ENCODE measurements at places on chromosomes 2 and 18.

DNA sequence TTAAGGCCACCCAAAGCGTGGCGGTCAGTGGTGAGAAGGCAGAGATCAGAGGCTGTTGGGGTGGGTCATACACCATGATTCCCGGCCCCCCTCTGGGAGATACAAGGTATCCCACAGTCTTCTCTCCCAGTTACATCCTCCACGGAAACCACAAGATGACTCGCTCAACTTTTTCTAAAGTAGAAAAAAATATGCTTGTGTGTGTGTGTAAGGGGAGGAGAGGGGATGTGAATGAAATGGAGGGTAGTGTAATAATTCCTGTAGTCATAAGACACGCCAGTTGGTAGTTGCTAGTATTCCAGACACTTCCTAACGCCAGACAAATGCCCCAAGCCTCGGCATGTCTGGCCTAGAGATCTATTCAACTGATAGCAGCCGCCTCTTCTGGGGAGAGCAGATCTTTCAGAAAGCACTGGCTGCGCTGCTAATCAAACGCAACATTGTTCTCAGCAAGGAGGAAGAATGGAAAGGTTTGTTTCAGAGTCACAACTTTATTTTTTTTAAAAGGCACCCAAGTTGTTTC lies 143.5 kb downstream of the TGIF1 start:
- peak; percentile 91 for DNase-seq

DNA sequence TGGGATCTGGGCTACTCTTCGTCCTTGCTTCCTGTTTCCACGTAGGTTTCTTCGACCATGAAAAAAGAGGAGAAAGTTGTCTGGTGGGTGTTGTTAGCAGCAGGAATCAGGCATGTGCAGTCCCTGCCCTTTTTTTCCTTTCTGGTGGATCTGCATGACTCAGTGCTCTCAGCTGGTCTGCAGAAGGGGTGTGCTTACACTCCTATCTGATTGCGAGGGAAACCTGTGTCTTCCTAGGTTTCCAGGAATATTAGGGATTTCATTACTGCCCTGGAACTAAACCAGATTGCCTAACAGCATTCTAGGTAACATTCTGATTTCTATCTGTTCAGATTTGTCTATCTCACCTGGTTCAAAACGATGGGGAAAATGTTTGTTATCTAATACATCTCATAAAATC lies 174.3 kb downstream of the CCDC102B start:
- no peak for DNase-seq

DNA sequence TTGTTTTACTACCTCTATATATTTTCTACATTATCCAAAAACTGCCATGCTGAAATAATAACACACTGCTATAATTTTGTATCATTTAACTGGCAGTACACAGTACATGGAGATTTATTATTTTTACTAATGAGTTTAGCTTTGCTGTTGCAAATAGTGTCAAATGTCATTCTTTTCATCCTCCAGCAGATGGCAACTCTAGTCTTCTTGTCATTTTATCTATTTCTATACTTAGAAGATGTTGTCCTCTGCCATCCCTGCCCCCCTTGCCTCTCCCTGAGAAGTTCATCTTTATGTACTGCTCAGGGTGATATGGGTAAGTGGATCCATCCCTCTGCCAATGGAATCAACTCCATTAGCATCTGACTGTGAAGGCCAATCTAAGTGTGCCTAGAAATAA lies 21.7 kb upstream of the LRRTM1 start:
- peak; percentile 49 for DNase-seq

DNA sequence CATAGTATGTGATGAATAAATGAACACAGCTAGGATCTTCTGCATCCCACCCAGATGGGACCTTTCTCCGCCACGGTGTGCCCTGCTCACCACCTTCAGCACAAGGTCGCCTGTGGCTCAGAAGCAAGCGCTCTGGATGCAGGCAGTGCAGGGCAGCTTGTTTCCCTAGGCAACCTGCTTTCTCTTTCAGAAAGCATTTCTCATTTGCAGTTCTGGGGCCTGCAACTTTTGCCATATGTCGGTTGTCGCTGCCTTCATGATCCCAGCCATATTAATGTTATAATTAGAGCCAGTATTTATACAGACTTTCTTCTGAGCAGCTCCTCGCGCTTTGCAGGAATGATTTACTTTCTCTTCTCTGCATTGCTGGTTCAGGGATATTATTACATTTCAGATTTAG lies 692.8 kb downstream of the RNF144A start:
- DNase-seq = no peak

DNA sequence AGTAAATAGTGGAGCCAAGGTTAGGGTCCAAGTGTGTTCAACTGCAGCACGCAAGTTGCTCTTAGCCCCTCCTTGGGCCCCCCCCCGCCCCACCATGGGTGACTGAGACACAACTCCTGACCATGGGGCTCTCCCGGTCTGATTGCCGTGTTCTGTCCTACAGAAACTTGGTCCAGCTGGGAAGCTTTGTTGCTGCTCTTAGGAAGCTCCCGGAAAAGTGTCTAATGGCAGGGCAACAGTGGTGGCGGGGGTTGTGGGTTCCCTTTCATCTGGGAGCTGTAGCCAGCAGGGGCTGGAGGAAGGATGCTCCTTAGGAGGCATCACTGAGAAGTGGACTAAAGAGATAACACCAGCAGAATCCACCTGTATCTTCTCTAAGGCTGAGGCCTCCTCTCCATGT lies 111.1 kb downstream of the CYP26B1 start:
- DNase-seq = no peak

DNA sequence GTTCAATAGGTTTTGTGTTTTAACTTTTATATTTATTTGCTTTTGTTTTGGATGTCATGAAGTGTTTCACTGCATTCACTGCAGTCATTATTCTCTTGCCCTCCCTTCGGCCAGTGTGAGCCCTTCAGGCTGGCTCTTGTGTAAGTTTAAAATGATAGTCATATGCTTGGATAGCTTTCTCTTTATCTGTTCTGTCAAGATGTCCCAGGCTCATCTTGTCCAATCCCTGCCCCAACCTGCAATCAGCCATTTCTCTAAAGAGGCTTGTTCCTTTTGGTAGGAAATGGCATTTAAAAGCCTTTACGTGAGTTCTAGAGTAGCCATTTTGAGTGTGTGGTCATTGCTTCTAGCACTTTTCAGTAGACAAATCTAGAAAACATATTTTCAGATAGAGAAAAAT lies 238.0 kb upstream of the SLC39A10 start:
- DNase-seq = no peak

- no peak for DNase-seq
Measured at GRCh38 chr2:133198678-133199077, 369.6 kb downstream of the NCKAP5 start.

DNA sequence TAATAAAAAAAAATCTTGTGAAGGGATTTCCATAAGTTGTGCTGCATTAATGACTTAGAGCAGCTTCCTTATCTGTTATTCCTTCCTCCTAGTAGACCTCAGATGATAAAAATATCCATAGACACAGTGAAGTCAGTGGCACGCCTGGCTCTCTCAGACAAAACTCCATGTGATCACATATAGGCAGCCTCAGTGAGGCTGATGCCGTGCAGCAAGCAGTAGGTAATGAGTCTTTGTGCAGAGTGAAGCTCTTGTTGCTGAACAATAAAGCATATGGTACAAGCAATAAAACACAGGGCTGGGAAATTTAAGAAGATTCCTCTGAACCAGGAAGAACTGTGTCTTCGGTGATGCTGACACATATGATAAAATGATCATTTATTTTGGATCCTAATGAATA lies 102.7 kb downstream of the CSRNP3 start:
- DNase-seq = no peak

DNA sequence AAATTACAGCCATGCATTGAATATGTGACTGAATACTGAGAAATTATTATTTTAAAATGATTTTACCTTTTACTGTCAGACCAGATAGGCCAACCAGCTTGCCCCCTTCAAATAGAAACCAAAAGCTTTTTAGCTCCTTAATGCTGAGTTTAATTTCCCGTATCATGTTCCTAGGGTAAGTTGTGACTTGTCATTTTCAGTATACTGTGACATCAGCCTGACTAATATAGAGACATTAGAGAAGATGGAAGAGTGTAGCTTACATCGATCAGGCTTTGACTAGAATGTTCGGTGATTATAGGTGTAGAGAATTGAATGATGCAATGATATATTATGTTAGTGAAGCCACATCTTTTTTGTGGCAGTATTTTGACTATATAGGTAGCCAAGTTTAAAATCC lies 50.6 kb upstream of the ZEB2 start:
- DNase-seq = no peak

- no peak for DNase-seq
Measured at GRCh38 chr2:216787851-216788540, 71.9 kb downstream of the TNP1 start.

DNA sequence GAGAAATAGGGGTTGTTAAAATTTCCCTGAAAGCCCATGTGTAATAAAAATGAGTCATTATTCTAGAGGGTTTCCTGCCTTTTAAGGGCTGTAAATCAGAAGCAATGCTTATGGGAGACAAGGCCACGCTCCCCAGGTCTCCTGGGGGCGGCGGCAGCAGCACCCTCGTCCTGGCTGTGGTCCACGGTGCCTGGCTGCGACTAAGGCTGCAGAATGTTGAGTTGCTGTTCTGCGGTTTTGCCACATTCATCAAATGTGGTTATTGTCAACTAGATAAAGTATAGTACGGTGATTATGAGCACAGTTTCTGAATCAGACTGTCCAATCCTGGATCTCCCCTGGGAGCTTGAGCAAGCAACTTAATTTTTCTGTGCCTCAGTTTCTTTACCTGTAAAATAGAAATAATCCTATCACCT lies 11.9 kb upstream of the AGFG1 start:
- peak; percentile 84 for DNase-seq

DNA sequence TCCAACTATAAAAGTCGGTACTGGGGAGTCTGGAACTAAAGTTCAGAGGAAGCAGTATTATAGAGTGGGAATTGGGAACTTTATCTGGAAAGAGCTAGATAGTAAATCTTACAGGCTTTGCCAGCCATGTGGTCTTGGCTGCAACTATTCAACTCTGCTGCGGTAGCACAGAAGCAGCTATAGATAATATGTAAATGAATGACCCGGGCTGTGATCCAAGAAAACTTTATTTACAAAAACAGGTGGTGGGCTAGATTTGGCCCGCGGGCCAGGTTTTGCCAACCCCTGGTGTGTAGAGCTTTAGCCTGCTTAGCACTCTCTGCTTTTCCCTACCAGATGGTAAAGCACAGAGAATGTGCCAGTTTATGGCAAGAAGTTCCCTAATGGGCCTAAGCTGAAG lies 70.8 kb downstream of the TNP1 start:
- DNase-seq = no peak

- DNase-seq = no peak
Measured at GRCh38 chr2:228615496-228615895, 434.0 kb upstream of the SPHKAP start.

- DNase-seq = no peak
Measured at GRCh38 chr2:41326851-41327250, 721.0 kb upstream of the PKDCC start.

GRCh38 chr2:8569332-8569930 lies 112.4 kb upstream of the ID2 start:
- DNase-seq = no peak

DNA sequence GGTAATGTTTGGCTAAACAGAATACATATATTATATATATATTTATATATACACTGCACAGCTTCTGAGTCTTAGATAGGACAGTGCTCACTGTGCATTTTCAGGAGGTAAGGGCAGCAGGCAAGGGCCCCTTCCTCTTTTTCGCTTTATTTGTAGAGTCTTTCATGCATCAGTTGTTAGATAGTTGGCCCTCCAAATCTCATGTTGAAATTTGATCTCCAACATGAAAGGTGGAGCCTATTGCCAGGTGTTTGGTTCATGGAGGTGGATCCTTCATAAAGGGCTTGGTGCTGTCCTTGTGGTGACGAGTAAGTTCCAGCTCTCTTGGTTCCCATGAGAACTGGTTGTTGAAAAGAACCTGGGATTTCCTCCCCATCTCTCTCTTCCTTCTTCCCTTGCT lies 48.1 kb downstream of the TSN start:
- DNase-seq = no peak

DNA sequence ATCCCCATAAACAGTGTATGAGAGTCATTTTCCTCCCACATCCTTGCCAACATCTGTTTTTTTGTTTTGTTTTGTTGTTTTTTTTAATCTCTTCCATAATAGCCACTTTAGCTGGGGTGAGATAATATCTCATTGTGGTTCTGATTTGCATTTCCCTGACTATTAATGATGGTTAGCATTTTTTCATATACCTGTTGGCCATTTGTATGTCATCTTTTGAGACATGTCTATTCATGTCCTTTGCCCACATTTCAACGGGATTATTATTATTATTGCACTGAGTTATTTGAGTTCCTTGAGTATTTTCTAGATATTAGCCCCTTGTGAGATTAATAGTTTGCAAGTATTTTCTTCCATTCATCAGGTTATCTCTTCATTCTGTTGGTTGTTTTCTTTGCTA lies 223.3 kb downstream of the LPIN1 start:
- no peak for DNase-seq

- no peak for DNase-seq
Measured at GRCh38 chr2:18645315-18645714, 55.9 kb upstream of the NT5C1B start.

GRCh38 chr2:22981785-22982184 lies 403.2 kb upstream of the KLHL29 start:
- DNase-seq = no peak

GRCh38 chr2:195879153-195879552 lies 189.5 kb downstream of the DNAH7 start:
- DNase-seq = no peak

DNA sequence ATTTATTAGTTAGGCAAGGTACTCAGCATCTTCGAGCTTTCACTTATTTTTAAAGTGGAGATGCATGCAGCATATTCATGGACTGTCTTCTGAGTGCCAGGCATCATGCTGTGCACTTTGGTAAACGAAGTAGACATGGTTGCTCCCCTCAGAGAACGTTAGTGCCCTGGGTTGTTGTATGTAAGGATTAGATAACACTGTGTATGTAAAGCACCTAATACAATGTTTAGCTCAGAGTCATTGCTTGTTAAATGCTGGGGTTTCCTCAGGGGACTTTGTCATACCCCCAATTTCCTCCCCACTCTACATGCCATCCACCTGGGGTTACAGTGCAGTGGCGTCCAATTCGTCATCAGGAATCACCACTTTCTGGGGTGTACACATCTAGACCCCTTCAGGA lies 2.8 kb downstream of the UGGT1 start:
- no peak for DNase-seq

DNA sequence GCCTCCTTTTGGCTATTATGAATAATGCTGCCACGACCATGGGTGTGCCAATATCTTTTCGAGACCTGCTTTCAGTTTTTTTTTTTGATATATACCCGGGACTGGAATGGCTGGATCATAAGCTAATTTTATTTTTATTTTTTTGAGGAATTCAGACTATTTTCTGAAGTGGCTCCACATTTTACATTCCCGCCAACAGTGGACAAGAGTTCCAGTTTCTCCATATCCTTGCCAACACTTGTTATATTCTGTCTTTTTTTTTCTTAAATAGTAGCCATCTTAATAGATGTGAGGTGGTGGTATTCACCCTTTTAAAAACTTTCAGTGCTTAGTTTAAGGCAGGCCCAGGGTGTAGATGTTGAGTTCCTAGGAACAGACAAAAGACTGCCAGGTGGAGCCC lies 11.8 kb downstream of the LPIN1 start:
- DNase-seq = no peak

DNA sequence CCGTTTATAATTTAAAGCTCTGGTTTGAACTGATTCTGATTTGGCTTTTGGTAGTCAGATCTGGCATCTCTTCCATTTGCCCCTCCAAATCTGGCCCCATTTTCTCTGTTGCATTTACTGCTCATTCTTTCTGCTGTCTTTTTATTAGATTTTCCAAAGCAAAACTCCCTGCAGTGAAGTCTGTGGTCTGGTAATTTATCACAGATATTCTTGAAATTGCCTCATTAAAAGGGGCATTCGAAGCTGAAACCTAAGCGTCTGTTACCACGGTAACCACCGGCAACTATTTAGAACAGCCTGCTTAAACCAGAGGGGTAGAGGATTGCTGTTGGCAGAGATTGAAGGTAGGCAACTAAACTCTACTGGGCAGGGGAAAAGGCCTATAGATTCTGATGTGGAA lies 111.5 kb upstream of the UPP2 start:
- no peak for DNase-seq

Measured in fibroblast of pulmonary artery (primary cell).